Activated CD4-positive, alpha-beta T cell treated with anti-CD3 and anti-CD28 coated beads for 24 hours (primary cell): ENCODE measurements at places on chromosomes 11 and 22.

- no peak for DNase-seq
These were observed 648.7 kb upstream of the CCDC179 start for GRCh38 chr11:23509023-23509422.

GRCh38 chr22:46650078-46650810 is 30.1 kb downstream of the GRAMD4 start:
- no peak for DNase-seq

- no peak for DNase-seq
These were observed 8.6 kb upstream of the KMT2A start for GRCh38 chr11:118427707-118428106.

GRCh38 chr22:47000888-47001287 is 238.4 kb downstream of the TBC1D22A start:
- no peak for DNase-seq

GRCh38 chr11:43508511-43508918 is 149.8 kb downstream of the TTC17 start:
- DNase-seq: no peak

- DNase-seq: no peak
These were observed 35.0 kb upstream of the CCND1 start for GRCh38 chr11:69605737-69606526.

GRCh38 chr11:1568441-1568911 is 3.6 kb downstream of the DUSP8 start:
- DNase-seq: no peak

DNA sequence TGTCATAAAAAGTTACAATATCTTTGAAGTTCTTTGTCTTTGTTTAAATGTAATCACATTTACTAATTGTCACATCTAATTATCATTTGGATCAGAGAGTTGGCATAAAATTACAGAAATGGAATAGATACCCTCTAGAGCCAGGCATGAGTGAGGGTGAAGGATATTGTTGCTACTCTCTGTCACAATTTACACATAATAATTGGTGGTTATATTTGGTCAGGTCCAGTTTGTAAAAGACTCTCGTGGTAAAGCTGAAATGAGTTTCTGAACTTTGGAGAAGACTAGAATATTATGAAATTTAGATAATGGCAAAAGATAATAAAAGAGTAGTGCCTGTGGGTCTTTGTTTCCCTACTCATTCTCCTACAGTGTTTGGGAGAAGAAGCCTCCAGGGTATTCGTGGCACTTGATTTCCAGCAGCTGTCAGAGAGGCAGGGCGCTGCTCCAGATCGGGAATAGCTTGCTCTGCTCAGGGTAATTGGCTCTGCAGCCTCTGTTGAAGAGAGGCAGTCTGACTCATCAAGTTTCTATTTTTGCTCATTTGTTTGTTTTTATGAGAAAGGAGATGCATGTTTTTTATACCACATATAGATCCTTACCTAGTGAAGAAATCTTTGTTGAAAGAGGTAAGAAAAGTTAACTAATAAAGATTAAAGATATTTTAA is 349.9 kb downstream of the CNTN5 start:
- no peak for DNase-seq

- DNase-seq: no peak
These were observed 61.8 kb upstream of the CRYBB3 start for GRCh38 chr22:25137577-25138525.

DNA sequence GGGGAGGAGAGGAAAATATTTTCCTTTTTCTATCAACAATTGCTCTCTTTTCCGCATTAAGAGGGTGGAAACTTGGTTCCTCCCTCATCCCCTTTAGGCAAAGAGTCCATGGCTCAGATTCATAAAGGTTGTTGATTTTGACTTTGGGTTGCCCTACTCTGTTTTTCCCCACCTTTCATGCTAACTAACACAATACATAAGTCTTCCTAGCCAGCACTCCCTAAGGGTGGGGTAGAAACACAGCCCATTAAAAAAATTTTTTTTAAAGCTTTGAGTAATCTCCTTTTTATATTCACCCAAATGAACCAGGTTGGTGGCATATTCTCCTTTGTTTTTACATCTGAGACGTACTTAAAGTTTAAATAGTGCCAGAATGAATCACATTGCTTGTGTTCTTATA is 20.0 kb upstream of the LIN7C start:
- DNase-seq: no peak

DNA sequence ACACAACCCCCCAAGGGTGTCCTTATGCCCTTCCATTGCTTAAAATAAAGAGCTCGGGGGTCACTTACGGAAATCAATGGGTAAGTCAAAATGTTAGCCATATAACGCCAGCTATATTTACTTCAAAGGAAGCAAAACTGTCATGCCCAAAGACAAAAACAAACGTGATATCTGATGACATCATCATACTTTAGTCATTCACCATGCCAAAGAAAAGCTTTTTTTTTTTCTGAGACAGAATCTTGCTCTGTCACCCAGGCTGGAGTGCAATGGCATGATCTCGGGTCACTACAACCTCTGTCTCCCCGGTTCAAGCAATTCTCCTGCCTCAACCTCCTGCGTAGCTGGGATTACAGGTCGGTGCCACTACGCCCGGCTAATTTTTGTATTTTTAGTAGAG is 47.7 kb upstream of the SC5D start:
- no peak for DNase-seq

GRCh38 chr11:102559839-102560238 is 29.3 kb upstream of the MMP7 start:
- DNase-seq: no peak

DNA sequence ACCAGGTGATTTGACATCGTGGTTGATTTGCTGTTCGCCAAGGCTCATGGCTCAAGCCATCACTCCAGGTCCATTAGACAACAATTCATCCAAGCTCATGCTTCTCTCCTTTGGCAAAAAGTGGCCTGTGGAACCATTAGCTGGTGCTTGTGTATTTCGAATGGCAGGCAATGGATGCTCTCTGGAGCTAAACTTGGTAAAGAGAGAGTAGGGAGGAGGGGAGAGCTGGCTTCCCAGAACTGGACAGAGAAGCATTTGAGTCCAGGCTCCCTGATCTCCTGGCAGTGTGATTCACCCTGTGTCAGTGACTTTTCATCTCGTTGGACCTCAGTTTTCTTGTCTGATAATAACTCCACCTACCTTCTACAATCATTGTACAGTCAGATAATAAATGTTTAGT is 64.6 kb downstream of the MYO18B start:
- no peak for DNase-seq

GRCh38 chr22:18056161-18056666 is 21.6 kb upstream of the PEX26 start:
- DNase-seq: no peak

DNA sequence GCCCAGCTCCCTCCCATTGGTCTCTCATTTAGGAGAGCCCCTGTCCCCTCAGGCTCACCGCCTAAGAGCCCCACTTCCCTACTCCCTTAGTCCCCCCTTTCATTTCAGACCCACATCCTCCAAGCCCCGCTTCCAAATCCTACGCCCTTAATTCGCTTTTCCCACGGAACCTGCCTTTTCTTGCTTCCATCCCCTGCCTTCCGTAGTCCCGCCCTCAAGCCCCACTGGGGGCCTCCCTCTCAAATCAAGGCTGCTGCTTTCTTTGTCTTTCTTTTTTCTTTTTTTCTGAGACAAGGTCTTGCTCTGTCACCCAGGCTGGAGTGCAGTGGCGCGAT is 396 bp downstream of the CCDC157 start:
- DNase-seq: no peak

GRCh38 chr11:100956351-100956750 is 173.3 kb downstream of the PGR start:
- no peak for DNase-seq

- no peak for DNase-seq
These were observed 13.5 kb downstream of the DTX4 start for GRCh38 chr11:59185386-59185945.

DNA sequence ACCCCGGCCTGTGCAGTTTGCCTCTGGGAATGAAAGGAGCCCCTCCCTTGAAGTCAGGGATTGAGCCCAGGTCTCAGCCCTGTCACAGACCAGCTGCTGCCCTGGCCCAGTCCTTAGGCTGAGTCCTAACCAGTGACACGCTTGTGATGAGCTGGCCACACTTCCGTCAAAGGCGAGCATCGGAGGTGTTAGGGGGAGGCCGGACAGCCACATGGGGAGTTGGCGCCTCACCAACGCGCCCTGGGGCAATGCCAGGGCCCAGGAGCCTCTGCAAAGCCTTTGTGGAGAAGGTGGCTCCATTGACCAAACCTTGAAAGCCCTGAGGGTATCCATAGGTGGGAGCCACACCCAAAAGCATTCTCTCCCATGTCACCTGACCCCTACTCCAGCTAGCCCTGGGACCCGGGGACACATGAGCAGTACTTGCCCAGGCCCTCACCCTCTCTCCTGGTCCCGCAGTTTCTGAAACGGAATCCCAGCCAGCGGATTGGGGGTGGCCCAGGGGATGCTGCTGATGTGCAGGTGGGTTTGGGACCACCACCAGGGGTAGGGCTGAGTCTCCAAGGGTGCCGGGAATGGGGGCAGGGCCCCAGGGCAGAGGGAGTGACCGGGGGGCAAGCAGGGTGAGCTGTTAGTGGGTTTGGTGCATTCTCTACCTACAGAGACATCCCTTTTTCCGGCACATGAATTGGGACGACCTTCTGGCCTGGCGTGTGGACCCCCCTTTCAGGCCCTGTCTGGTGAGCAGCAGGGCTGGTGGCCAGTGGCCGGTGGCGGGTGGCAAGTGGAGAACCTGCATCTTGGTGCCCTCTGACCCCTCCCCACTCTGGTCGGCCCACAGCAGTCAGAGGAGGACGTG is 3.7 kb downstream of the PTPRCAP start:
- DNase-seq: no peak

GRCh38 chr22:39132281-39132680 is 20.2 kb downstream of the CBX7 start:
- DNase-seq: no peak

GRCh38 chr11:21866781-21867180 is 326.1 kb upstream of the ANO5 start:
- no peak for DNase-seq

GRCh38 chr22:29912605-29913398 is 29.8 kb downstream of the MTMR3 start:
- DNase-seq: no peak

DNA sequence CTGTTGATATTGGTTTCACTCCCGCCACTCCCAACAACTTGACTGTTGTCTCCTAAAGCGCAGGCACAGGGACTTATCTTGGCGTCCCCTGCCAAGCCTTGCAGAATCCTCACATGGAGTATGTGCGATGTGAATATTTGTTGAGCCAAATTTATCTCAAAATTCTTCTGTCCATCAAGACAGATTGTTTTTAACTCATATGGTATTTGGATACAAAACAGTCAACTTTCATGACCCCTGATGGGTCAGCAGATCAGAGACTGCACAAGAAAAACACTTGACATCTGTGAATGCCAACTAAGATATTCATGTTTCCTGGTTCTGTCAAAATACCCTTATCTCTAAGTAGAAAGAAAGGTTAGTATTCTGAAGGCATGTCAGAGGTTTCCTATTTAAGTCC is 221.7 kb upstream of the BLID start:
- no peak for DNase-seq

DNA sequence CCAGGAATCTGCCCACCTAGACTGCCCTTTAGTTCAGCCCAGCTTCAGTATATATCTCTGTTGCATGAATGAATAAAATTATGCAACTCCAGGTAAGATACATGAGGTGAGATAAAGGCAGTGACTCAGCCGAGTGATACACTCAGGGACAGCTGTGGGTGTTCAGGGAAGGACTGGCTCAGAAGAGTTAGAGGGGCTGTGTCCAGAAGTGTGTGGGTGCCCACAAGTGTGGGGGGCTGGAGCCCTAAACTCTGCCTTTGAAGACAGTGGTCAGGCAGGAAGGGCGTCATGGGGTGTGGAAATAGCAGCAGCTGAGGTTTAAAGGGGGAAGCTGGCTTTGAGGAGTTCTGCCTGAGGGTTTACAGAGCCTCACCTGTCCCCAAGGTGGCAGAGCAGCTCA is 8.3 kb downstream of the FTH1 start:
- no peak for DNase-seq

DNA sequence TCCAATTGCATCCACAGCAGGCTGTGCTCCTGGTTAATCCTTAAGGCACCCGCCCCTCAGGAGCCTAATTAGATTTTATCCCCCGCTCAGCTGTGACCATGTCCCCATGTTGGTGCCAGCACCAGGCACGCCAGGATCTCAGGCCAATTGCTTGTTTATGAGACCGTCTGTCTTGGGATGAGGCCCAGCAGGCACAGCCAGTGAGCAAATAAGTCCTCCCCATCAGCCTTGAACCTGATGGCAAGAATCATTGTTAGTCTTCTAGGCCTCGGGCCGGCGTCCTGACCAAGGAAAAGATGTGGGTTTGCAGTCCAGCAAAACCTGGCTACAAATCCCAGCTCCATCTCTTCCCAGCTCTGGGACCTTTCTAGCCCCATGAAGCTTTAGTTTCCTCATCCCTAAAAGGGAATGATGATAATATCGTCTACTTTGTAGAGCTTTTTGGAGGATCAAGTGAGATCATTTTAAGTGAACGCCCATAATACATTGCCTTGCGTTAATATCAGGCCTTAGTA is 57.3 kb downstream of the TP53I11 start:
- DNase-seq: no peak

- no peak for DNase-seq
These were observed 3.2 kb upstream of the ETS1 start for GRCh38 chr11:128590587-128590986.

DNA sequence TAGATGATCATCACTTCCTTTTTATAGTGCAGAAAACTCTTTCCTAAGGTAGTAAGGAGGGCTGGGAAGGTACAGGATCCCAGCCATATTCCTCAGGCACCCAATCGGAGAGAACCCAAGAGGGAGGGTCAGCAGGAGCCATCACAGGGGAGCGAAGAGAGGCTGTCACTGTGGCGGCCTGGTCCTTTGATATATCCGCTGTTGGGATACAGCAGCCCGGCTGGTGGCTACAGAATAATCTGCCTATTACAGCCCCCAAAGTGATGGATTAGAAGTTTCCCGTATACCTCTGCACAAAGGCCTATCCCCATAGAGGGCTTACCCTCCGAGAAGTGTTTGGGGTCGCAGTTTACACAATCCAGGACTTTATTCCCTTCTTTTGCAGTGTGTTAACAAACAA is 48.5 kb downstream of the OR4D9 start:
- no peak for DNase-seq

DNA sequence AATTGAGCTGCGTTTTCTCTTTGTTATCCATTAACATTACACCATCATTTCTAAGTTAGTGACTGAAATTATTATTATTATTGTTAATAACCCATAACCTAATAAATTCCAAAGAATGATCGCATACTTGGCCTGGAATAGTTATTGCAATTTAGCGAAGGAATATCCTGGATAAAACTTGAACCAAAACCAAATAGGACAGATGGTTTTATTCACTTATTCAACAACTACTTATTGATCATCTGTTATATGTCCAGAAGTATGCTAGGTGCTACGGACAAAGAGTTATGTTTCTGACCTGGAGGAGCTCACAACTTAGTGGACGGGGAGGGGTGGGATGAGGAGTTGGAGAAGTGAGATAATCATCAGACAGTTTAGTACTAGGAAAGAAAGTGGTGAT is 44.8 kb upstream of the ARHGAP20 start:
- DNase-seq: no peak
